ENCODE measurements at places on chromosomes 5 and 9.

- no peak for DNase-seq
These were observed 14.2 kb downstream of the NDUFAF2 start for GRCh38 chr5:60959156-60959555.

- no peak for DNase-seq
These were observed 78.9 kb downstream of the PARP8 start for GRCh38 chr5:50745221-50745910.

GRCh38 chr5:83714810-83715209 is 5.8 kb downstream of the HAPLN1 start:
- no peak for DNase-seq

- no peak for DNase-seq
These were observed 10.6 kb upstream of the NDUFS4 start for GRCh38 chr5:53549792-53550191.

- no peak for DNase-seq
These were observed 17.2 kb upstream of the MLANA start for GRCh38 chr9:5873439-5873838.

- no peak for DNase-seq
These were observed 223.1 kb upstream of the PAPPA start for GRCh38 chr9:115930472-115930871.

DNA sequence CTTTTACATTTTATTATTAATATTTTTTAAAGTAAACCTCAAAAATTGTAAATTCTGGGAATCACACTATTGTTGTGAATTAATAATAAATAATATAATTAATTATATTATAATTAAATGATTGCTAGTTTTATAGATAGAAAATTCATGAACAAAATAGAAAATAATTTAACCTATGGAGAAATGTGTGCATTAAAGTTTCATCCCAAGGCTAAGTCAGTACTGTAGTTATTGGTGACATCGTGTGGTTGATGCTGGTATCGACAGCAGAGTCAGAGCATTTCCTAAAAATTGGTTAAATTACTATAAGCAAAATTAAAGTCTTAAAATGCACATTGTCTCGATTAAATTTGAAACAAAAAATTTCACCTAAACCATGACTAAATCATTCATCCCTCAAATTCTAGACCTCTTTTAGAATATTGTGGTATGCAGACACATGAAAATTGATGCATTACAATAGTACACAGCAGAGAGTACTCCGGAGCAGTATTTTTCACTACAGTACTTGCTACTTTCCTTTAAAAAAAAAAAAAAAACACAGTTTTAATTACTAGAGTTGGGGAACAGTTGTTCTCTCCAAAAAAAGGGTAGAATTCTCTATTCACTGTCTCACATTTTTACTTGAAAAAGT is 73.9 kb downstream of the RORB start:
- no peak for DNase-seq

DNA sequence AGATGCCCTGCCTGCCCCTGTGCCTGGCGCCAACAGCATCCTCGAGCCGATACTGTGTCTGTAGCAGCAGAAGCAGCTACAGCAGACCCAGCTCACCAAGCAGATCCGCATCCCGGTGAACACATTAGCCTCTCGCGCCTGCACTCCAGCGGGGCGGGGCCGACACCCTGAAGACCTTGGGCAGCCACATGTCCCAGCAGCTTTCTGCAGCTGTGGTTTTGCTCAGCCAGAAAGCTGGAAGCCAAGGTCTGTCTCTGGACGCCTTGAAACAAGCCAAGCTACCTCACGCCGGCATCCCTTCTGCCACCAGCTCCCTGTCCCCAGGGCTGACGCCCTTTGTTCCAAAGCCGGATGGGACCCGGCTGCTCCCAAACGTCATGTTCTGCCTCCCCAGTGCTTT is 59.6 kb downstream of the ACTBL2 start:
- no peak for DNase-seq

DNA sequence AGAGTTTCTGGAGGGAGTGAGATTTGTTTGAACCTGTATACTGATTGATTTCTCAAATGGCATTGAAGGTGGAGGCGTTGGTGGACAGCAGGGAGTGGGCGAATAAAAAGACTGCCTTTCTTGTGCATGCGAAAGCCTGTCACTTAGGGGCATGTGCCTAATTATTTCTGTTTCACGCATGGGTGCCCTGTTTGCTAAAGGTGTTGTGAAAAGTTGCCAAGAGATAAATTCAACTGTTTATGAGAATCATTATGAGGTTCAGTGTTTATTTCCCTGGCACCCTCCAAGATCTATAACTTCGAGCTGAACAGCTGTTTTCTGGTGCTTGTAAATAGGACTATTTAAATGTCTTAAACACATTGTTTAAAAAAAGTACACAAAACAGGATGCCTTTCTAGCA is 67.4 kb upstream of the DMRTA1 start:
- no peak for DNase-seq

GRCh38 chr5:142935014-142935413 is 164.8 kb downstream of the ARHGAP26 start:
- no peak for DNase-seq

- no peak for DNase-seq
These were observed 18.0 kb upstream of the GABBR2 start for GRCh38 chr9:98726735-98727134.

DNA sequence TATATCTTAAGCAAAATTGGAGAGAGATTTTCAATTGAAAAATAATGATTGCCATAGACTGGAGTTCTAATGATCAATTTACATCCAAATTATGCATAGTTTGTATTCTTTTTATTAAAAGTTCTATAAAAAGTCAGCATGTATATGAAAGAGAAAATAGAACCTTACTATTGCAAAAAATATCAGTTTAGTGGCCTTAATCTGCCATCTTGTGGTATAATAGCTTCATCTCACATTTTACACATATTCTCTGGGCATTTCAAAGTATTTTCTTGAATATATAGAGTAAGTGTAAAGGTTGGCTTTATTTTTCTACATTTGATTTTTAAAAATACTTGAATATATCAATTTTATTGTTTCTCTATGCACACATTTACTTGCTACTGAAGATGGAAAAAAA is 1858.6 kb upstream of the CDH9 start:
- no peak for DNase-seq

DNA sequence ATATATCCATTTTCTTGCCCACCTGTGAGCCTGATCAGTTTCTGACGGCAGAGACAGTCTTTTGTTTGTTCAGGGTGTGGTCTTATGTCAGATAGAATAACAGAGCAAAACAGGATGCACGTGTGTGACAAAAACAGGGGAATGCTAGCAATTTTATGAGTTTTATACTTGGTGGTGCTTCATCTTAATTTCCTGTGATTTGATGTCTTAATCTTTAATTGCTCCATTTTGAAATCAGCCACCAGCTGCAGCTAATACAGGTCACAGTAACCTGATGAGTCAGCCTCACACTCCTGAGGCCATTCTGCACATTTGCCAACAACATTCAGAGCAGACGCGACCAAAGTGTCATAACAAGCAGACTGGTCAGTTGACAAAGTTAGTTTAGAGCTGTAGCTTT is 42.3 kb upstream of the JMY start:
- DNase-seq = no peak

- DNase-seq = no peak
These were observed 2.9 kb downstream of the BAAT start for GRCh38 chr9:101381833-101382342.

DNA sequence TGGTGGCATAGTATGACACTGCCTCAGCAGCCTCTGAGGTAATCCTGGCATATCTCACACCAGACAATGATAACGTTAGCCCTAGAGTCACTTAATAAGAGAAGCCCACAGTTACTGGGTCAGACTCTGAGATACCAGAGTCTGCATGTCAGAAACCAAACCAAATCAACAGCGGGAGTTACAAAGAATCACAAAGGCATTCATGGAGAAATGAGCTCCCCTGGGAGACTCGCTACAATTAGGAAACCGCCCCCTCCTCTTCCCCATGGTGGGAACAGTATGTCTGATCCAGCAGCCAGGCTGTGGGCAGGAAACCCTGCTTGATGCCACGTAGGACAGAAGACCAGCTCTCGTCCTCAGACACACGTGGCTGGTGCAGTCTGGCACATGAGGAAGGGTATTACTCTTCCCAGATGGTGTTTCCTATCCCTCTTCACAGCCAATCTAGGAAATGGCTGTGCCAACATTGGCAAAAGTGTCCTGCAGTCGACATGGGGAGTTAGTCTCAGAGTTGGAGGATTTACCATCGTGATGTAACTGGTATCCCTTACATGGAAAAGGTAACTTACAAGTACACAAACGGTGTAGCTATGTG is 485.4 kb downstream of the ZNF608 start:
- DNase-seq = no peak

GRCh38 chr5:59348189-59348588 is 545.3 kb downstream of the PDE4D start:
- DNase-seq = no peak

DNA sequence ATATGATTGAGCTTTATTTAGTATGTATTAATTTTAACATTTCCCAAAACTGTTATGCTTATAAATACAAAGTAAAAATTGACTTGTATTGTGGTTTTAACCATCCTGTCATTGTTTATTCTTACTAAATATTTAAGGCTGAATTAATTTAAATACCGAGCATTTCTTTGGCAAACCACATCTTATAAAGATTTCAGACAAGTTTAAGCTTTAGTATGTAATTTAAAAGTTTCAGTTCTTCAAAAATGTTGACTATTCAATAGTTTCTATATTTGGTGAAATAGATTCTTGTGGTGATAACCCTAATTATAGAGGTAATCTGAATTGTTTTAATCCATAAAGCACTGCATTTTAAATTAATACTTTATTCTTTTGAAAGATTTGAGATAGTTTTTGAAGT is 65.5 kb downstream of the CCNH start:
- no peak for DNase-seq

DNA sequence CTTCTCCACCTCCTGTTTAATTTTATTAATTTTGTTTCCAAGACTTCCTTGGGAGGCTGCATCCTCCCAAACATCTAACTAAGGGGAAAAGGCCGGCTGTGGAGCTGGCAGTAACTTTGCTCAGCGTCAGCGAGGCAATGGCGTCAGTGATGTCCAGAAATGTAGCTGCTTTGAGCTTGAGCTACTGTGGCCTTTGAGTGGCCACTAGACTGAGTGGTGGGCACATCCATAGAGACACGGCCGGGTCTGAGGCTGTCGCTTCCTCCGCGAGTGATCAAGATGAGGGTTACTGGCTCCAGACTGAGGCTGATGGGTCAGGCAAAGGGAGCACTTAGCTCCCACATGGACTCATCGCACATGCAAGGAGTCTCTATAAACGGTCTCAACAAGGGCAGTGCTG is 277.0 kb downstream of the HSPA4 start:
- no peak for DNase-seq

GRCh38 chr5:109479260-109479860 is 69.6 kb upstream of the PJA2 start:
- no peak for DNase-seq

DNA sequence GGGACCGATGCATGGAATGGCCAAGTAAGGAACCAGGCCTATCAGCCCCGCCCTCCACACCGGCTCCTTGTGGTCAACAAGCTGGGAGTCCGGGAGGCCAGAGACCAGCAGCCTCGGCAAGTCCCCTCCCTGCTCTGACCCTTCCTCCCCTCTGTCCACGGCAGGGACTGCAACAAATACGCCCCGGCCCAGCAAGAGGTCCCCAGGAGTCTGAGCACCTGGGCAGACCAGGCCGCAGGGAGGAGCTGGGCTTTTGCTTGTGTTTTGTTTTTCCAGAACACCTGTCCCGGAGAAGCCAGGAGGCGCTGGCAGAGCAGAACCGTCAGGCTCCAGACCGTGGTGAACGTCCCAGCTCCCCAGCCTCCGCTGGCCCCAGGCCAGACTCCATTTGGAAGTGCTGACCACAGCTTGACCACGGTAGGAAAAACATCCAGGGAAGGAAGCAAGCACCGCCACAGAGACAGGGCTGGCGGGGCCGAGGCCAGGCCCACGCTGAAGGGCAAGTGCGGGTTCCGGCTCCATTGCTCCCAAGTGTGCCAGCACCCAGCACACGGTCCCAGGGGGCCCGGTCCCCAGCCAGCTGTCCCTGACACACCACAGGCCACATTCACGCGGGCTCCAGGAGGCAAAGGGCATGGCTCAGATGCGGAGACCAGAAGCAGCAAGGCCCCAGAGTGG is 56.7 kb downstream of the VAV2 start:
- no peak for DNase-seq

DNA sequence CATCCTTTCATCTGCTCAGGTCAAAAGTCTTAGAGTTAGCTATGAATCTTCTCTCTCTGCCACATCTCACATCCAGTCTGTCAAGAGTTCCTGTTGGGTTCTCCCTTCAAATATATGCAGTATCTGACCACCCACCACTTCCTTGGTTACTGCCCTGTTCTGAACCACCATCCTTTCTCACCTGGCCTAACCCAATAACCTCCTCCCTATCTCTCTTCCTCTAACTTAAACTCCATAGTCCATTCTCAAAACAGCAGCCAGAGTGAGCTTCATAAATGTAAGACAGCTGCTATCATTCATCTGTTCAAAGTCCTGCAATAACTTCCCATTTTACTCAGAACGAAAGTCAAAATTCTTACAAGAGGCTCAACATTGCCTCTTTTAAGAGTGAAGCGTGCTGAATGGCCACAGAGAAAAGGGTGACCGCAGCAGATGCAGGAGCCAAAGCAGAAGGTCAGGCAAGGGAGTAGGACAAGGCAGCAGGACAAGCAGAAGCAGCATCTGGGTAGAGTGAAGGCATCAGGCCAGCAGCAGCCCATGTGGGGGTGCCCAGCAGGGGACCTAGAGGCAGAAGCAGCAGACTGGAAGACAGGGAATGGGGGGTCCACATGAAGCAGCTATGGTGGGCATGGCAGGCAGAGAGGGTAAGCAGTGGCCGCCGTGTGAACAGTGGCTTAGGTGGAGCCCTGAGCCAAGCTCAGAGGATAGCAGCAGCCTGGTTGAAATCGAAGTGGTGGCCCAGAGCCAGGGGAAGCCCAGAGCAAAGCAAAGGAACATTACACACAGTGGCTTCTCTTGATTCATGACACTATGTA is 39.3 kb upstream of the CDC42SE2 start:
- peak; percentile 72 for DNase-seq

GRCh38 chr5:138354387-138354786 is 1.9 kb downstream of the KDM3B start:
- no peak for DNase-seq

DNA sequence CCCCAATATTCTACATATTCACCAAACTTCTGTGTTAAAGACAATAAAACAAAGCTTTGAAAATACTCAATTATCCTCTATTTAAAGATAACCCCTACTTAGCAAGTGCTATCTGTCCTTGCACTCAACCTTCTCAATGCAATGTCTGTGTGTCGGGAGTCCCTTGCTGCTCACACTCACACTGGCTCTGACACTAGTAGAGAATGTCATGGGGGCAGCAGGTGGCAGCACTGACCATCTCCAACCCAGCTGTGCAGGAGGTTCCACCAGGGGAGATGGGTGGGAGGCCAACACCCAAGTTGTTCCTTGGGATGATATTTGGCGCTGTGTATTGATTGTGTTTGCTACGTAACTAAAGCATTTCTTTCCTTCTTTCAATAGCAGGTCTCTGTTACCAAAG is 59.4 kb upstream of the SIMC1 start:
- DNase-seq = no peak

- no peak for DNase-seq
These were observed 79.5 kb downstream of the PRRT1B start for GRCh38 chr9:131624636-131625507.

DNA sequence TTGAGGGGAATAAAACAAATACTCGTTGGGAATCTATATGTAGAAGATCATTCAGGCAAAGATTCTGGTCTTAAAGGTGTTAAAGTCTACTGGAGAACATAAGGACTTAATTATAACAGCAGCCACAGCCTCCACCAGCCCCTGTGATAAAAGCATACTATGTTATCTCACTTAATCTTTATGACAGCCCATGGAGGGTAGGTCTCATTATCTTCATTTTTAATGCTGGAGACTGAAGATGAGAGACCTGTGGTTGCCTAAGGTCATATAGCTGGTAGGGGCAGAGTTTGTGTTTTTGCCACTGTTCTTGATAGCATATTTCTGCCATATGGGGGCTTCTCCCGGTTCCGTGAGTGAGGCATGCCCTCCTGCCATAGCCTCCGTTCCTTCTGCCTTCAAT is 88.7 kb downstream of the TRIO start:
- no peak for DNase-seq
